ENCODE measurements at places on chromosomes 2 and 18.

- no peak for DNase-seq
These were observed 180.2 kb downstream of the ANAPC1 start for GRCh38 chr2:111703759-111704158.

DNA sequence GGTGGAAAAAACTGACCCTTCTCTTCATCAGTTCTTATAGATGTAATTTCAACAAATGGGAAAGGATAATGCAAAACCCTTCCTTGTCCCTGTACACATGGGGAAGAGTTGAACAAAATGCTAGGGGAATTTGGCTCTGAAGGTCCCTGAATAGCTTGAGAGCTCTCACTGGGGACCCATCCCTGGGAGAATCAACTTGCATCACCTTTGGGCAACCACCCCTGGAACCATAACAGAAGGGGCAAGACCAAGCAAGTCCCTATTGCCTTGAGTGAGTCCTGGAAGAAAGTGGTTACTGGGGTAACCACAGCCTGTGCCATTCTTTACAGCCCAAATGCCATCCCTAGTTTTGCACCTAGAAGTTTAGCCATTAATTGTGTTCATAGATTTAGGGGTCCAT lies 52.2 kb upstream of the B3GNT2 start:
- DNase-seq, result no peak

GRCh38 chr2:136828774-136829173 lies 63.4 kb downstream of the THSD7B start:
- no peak for DNase-seq

- no peak for DNase-seq
These were observed 6.6 kb downstream of the VIL1 start for GRCh38 chr2:218425531-218425930.

GRCh38 chr18:9240270-9240669 lies 94.3 kb upstream of the TWSG1 start:
- no peak for DNase-seq

GRCh38 chr2:157178874-157179273 lies 78.6 kb upstream of the GALNT5 start:
- DNase-seq, result no peak

DNA sequence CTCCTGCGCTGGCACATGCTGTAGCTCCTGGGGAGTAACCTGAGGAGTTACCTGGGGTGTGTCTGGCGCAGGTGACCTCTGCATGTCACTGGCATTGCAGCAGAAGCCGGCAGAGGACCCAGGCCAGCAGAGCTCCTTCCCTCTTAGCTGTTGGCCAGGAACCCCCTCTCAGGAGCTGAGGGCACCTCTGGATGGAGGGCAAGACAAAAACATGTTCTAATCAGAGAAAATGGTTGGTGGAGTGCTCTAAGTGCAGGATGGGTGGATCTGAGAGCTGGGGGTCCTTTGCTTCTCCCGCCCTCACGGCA lies 44.9 kb upstream of the SNTG2 start:
- no peak for DNase-seq

DNA sequence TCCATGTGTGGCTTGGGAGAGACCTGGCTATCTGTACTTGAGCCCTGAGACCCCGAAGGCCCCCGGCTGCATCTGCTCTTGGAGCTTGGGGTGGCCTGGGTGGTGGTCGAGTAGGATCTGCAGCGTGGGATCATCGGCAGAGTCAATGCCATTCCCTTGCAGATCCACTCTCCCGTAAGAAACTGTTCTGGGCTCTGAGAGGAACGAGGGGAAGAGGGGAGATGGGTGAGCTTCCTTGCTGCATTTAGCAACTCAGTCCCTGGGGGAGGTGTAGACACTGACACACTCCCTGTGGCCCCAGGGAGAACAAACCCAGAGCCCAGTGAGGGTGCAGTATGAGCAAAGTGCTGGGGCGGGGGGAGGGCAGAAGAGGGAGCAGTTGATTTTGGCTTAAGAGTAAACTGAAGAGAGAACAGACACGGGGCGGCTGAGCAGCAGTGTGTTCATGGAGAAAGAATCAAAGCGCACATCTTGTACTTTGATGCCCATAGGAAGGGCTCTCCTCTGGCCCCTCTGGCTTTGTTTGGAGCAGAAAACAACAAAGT lies 8.5 kb downstream of the GREB1 start:
- DNase-seq, result no peak

GRCh38 chr2:144515696-144516410 lies 4.1 kb downstream of the ZEB2 start:
- DNase-seq, result no peak

GRCh38 chr18:22165049-22165602 lies 4.3 kb upstream of the GATA6 start:
- DNase-seq, result no peak

- no peak for DNase-seq
These were observed 1143.4 kb downstream of the CNTNAP5 start for GRCh38 chr2:125168442-125168841.

- no peak for DNase-seq
These were observed 16.7 kb downstream of the COLEC11 start for GRCh38 chr2:3611589-3611988.

DNA sequence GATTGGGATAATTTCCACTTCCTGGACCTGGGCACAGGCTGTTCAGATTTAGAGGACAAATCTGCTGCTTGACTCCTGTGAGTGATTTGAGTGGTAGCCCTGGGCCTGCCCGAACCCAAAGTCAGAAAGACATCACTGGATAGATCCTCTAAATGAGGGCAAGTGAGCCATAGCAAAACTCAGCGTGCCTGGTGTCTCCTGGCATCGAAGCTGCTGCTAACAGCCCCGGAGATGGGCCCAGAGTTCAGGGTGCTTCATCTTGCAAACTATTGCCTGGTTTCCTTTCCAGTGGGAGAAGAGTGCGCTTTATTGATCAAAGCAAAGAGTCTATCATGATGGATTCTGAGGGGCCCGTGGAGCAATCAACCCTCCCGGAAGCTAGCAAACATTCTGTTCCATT lies 153.1 kb upstream of the KLHL29 start:
- no peak for DNase-seq

GRCh38 chr2:236862526-236862925 lies 223.2 kb upstream of the COPS8 start:
- no peak for DNase-seq

DNA sequence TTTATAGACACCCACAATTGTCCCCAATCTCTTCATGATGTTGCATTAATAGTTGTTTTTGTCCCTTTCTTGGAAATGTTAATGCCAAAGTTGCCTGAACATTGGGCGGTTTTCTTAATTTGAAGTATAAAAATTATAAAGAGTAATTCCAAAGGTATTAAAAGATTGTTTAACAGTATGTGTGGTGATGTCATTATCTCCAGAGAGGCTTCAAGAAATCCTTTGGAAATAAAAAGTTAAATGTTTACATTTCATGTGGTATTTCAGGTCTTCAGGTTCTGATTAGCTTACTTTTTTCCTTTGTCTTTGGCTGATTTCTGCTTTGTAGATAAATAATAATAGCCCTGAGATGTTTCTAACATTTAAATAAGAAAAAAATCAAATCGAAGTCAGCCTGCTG lies 29.3 kb upstream of the NOSTRIN start:
- DNase-seq, result no peak

- no peak for DNase-seq
These were observed 1077.1 kb upstream of the ZEB2 start for GRCh38 chr2:145597006-145597405.

DNA sequence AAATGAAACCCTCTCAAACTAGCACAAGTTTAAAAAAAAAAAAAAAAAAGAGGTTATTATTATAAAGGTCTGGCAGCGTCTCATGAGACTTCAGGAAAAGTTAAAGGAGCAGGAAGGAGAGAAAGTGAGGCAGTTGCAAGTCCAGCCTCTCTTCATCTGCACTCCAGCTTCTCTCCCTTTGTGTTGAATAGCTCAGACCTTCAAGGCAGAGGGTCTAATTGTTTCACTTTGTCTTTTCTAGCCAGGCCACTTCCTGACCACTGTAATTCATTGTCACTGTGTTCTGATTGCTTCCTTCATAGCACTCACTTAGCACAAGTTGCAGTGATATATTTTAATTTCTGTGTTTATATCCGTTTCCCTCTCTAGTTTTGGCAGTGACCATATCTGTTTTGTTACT lies 99.9 kb downstream of the SPATS2L start:
- no peak for DNase-seq

DNA sequence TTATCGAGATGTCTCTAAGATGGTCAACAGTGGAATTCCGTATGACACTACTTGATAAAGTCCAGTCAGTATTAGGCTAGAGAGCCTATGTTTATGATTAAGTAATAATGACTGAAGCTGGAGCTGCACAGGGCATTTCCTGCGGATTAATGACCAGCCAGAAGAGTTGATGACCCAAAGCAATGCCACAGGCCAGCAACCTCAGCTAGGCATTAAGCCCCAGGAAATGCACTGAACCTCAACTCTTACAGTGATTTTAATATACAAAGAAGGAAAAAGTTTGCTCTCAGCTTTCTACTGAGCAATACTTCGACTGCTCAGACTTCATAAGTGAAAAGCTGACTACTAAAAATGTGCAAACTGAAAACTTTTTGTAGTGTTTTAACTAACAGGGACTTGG lies 3.9 kb downstream of the KCTD1 start:
- DNase-seq, result no peak

DNA sequence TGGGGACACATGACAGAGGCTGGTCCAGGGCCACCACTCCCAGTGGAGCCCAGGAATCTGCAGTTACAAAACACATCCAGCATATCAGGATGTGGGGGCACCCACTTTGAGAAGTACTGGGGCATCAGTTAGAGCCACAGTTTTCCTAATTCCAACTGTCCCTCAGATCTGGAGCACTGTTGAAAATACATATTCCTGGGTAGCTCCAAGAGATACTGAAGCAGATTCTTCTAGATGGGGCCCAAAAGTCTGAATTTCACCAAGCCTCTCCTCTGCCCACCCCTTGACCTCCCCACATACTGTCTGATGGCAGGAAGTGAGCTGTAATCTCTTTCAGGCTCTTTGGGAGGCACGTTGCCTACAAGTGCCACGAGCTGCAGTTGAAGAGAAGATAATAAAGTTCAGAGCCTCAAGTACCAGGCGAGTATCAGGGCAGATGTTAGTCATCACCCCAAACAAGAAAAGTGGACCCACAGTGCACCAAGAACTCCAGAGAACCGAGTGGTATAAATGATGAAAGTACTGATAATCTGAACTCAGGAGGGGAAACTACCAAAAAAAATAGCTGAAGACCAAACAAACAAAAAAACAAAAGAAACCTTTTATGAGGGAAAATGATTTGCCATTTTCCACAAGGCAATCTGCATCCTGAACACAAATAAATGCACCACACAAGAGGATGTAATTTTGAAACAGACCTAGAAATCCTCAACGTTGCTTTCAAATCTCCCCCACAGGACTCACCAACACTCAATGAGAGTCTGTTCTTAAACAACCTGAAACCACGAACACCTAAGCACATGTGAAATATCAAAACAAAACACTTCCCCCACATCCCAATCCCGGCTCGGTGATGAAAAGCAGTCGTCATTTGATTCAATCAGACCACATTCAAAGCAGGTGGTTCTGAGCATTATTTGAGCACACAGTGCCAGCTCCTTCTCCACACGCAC lies 98.7 kb downstream of the TCF4 start:
- DNase-seq, result no peak
